ENCODE measurements at places on chromosomes 16 and 17.
A peak's percentile ranks its signal among the peaks of the same experiment; 100 is the strongest.

DNA sequence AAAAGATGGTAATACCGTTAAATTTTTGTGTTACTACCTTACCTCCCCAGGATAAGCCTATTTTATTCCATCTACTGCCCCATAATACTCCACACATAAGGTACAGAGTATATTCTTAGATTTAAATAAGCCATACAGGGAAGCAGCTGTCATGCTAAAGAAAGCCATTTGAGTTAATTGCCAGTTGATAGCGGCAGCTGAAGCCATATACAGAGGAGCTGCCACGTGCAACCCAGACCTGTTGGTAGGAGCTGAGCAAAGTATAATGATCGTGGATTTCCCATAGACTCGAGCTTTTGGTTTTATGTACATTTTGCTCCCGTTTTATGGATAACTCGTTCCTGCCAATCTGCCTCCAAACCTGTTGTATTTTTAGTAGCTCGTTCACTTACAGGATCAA is 12.0 kb downstream of the CPSF4L start:
- DNase-seq: no peak

DNA sequence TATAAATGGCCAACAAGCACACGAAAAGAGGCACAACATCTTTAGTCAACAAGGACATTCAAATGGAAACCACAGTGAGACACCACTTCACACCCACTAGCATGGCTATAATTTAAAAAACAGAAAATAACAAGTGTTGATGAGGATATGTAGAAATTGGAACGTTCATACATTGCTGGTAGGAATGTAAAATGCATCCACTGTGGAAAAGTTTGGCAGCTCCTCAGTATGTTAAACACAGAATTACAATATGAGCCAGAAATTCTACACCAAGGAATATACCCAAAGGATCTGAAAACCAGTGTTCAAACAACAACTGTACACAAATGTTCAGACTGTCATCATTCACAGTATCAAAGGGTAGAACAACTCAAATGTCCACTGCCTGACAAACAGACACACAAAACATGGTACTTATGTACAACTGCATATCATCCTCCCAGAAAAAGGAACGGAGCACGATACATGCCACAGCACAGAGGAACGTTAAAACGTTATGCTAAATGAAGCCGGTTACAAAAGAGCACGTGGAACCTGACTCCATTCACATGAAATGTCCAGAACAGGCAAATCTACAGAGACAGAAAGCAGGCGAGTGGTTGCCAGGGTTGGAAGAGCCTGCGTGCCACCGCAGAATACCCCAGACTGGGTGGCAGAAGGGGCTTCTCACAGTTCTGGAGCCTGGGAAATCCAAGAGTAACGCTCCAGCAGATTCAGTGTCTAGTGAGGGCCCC is 32.8 kb upstream of the METRNL start:
- DNase-seq: no peak

DNA sequence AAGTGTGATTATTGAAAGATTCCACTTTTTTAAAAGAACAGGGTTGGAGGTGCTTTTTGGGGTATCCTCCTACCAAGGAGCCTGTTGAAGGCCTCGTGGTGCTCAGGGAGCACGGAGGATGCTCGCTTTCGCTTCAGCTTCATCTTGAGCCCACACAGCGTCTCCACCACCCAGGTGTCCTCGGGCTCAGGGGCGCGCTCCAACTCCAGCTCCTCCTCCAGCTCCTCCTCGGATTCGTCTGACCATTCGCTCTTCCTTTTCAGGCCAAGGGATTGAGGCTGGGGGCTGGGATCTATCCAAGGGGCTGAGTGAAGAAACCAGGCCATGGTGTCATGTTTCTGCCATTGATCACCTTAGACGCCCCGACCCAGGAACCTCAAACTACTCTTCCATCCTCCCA is 1.2 kb downstream of the SPDYE4 start:
- DNase-seq: no peak

- no peak for DNase-seq
Measured at GRCh38 chr17:77225265-77225664, 84.5 kb downstream of the SEC14L1 start.

DNA sequence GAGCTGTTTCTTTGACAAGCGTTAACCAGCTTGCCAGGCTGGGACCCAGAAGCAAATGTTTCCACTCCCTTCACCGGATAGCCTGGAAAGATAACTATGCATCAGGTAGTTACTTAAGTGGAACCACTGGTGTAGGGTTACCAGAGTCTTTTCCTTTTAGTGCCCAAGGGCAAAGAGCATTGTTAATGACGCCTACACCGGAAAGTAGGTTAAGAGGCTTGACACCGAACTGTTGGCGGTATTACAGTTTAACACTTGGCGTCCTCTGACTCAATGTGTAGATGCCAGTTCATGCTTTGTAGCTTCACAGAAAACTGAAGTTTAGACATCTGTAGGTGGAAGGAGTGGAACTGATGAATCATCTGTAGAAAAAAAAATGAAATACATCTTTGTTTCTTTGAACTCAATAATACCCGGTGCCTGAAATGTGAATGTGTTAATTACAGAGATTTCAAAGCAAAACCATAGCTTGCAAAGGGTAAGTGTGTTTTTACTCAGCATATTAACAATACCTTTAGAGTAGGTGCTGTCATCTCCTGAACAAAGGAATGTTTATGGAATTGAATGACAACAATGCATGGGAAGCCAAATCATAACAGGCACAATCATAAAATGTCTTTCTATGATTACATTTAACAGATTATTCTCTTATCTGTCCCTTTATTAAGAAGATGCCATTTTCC is 426.7 kb upstream of the SALL1 start:
- DNase-seq: no peak

DNA sequence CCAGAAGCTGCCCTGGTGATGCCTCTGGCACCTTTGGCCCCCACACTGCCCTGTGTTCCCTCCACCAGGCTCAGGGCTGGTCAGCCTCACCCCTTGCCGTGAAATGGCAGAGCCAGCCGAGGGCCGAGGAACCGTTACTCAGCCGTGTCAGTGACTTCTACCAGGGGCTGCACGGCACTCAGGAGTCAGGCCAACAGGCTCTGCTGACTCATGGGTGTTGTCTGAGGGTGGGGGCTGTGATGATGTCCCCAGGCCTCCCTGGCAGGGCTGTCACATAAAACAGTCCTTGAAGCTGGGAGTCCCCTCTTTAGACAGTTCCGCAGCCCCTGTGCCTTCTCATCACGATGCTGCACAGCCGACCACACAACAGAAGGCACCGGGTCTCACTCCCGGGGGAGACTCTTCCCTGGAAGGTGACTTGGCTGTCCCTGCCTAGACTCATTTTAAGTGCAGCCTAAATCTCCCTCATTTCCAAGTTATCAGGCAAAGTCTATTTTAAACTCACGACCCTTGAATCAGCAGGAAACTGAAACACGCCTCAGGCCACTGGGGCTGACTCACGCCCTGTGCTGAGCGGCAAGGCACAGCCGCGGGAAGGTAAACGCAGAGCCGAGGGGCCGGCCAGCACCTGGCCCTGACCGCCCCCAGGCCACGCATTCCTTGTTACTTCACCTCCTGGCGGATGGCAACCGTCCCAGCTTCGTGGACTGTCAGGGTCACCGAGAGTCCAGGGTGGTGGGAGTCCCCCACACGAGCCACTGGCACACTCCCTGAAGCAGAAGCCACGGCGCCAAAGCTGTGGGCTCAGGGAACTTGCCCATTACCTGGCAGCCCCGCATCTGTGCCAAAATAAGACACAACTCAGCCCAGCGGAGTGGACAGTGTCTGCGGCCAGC is 102.6 kb downstream of the ZNF778 start:
- DNase-seq: peak; percentile 49

DNA sequence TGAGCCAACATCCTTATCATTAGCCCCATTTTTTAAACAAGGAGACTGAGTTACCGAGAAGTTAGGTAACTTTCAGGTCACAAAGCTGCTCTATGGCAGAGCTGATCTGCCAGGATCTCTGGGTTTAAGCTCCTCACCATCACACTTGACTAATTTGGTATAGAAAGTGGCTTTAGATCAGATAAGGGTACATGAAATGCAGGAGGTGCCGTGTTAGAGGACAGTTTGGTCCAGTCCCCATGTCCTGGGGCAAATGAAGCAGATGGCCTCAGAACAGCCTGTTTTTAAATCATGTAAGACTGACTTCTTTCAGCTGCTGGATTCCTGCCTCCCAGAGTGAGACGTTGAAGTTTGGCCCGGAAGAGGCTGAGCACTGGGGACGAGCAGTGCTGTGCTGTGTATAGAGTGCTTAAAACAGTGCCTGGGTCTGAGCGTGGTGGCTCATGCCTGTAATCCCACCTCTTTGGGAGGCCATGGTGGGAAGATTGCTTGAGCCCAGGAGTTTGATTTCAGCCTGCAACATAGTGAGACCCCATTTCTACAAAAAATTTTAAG is 187.0 kb upstream of the CACNG3 start:
- DNase-seq: no peak

DNA sequence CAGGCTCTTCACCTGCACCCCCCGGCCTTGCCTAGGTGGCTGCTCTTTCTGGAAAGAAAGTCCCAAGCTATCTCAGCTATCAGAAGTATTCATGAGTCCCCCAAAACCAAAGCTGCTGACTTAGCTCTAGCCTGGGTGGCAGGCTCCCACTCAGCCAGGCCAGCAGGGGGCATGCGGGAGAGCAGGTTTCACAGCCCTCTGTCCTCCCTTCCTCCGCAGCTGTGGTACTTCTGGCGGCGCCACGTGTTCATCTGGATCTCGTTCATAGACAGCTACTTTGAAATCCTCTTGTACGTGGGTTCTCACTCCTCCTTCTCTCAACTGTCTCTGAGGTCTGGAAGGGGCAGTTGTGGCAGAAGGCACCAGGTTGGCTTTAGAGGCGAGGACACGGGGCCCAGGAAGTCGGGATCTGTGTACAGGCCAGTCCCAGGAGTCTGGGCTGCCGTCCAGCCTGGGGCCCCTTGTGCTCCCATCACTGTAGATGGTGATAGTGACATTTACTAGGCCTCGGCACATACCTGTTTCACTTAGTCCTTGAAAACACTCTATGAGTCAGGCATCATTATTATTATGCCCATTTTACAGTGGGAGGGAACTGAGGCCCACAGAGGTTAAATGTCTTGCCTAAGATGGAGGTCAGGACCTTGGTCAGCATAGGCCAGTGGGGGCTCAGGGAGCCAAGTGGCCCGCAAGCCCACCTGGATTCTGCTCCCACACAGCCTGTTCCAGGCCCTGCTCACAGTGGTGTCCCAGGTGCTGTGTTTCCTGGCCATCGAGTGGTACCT is 12.9 kb downstream of the TRPV2 start:
- DNase-seq: peak; percentile 34

DNA sequence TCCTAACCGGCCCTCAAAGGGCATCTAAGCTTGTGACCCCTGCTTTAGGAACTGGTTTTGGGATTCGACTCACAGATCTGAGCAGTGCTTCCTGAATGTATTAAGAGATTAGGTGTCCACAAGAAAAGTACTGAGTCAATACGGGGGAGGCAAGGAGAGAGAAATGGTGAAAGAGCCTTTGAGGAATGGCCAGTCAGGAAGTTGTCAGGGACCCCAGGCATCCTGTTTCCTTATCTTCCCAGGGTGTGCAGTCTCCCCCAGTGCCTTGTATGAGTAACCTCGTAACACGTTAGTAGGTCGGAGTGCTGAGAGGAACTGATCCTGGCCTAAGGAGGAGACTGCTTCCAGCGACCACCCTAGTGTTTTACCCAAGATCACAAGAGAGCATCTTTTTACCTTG is 16.4 kb upstream of the TMED6 start:
- no peak for DNase-seq

- DNase-seq: no peak
Measured at GRCh38 chr17:10278218-10278617, 79.8 kb upstream of the GAS7 start.

- no peak for DNase-seq
Measured at GRCh38 chr16:3478242-3478925, 16.9 kb downstream of the C16orf90 start.

- DNase-seq: peak; percentile 26
Measured at GRCh38 chr17:42097691-42098631, at the start of gene ZNF385C. Gene ZNF385C, minus strand, starts transcription at chr17:42098473. Its CDS starts 35,417 bp downstream, at chr17:42063056.

Data from CD4-positive, alpha-beta T cell treated with Interleukin-2 at 100 ng/mL for 4 hours (primary cell).